Activated T-cell treated with anti-CD3 and anti-CD28 coated beads for 4 hours (primary cell): ENCODE measurements at places on chromosomes 5 and 9.
A peak's percentile ranks its signal among the peaks of the same experiment; 100 is the strongest.

DNA sequence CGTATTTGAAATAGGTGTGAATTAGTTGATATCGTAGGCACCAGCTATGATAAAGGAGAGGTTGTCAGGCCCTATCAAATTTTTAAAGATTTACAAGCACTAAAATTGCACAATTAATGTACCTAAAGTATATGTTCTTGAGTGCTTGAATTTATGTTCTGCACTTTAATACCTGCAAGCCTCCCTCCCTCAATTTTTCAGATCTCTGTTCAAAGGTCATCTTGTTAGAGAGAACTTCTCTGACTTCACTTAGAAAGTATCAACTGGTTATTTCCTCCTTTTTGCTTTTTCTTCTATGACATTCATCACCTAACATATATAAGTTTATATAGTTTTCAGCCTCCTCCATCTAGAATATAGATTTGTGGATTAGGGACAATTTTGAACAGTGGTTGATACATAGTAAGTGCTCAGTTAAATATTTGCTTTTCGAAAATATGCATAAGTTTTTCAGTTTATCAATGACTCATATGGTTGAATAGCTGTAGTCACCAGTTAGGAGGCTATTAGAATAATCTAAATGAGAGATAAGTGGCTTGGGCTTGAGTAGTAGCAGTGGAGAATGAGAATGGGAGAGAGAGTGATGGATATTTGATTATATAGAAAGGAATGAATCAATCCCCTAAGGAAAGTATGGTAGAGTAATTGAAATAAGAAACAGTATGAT is 37.3 kb downstream of the LOX start:
- no peak for DNase-seq

GRCh38 chr5:27472000-27472763 is 433.8 kb upstream of the CDH9 start:
- no peak for DNase-seq

- no peak for DNase-seq
Measured at GRCh38 chr5:56616454-56617160, 198.7 kb upstream of the MAP3K1 start.

DNA sequence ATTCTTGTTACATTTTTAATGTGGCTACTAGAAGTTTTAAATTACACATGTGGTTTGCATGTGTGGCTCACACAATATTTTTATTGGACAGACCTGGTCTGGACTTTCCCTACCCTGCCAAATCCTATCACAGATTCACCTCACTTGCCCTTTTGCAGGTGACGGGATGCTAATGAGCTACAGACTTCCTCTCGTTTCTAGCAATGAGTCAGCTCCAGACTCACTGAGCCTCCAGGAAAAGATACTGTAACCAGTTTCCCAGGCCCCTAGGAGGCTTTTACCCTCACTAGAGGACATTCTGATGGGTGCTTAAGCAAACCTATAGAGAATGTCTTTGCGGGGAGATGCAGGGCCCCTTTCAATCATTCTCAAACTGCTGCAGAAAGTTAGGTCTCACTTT is 135.4 kb downstream of the WDR41 start:
- no peak for DNase-seq

GRCh38 chr5:134026521-134027287 is 21.9 kb upstream of the VDAC1 start:
- DNase-seq, result peak; percentile 31

DNA sequence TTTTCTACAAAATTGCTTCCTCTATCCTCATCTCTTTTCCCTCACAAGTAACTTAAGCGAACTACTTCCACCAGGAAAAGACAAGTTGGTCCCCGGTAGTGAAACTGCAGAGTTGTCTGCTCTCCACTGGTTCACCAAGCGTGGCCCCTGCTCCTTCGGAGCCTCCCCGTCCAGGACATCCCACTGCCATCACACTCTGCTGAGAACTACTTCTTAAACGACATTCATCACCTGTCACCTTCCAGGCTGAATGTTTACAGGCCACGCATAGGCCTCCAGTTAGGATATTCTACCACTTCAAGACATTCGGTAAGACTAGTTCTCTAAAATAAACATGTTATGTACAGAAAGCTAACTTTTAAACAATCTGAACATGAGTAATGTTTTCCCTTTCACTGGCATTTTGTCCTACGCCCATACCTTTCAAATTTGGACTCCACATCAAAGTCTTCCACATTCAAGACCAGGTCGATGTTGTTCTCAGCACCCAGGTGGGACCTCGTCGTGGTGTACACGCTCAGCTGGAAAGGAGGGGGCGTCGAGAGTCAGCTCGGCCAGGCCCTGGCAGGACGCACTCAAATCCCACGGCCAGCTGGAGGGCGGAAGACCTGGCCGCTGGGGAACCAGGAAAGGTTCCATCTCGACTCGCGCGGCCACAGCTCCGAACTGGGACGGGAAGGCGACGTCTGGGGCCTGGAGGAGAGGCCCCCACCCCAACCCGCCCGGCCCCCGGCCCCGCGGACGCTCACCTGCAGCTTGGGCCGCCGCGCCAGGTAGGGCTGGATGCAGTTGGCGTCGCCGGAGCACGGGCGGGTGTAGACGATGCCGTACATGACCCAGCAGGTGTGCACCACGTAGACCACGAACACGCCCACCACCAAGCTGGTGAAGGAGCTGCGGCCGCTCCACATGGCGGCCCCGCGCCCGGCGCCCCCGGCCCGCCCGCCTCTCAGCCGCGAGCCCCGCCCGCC is 683 bp downstream of the CLPTM1L start:
- DNase-seq, result no peak

DNA sequence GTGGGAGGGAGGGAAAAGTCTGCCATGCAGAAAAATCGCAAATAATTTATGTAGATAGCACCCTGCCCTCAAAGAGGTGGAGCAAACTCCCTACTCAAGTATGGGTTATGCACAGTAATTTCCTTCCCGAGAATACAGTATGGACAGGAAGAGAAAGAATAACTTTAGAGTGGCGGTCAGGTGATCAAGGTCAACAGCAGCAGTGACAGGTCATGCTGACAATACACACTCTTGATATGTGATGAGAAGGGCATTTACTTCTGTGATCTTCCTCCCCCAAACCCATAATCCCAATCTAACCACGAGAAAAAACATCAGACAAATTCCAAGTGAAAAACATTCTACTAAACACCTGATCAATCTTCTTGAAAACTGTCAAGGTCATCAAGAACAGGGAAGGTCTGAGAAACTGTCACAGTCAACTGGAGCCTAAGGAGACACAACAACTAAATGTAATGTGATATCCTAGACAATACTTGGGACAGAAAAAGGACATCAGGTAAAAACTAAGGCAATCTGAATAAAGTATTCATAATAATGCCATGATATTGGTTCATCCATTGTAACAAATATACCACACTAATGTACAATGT is 11.7 kb downstream of the BICD2 start:
- no peak for DNase-seq

DNA sequence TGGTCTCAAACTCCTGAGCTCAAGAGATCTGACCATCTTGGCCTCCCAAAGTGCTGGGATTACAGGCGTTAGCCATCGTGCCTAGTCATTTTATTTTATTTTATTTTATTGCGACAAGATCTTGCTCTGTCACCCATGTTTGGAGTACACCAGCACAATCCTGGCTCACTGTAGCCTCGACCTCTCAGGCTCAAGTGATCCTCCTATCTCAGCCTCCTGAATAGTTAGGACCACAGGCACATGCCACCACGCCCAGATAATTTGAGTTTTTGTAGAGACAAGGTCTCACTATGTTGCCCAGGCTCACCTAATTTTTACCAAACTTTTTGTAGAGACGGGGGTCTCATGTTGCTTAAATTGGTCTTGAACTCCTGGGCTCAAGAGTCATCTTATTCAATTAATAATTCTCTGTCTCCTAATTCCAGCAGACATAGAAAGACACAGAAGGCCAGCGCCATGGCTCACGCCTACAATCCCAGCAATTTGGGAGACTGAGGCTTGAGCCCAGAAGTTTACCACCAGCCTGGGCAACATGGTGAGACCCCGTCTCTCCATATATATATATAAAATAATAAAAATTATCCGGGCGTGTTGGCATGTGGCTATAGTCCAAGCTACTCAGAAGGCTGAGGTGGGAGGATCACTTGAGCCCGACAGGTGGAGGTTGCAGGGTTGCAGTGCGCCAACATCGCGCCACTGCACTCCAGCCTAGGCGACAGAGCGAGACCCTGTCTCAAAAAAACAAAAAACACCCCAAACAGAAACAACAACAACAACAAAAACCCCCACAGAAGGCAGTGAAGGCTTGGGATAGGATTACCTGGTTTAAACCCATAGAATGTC is 1.0 kb upstream of the UBAP1 start:
- no peak for DNase-seq

DNA sequence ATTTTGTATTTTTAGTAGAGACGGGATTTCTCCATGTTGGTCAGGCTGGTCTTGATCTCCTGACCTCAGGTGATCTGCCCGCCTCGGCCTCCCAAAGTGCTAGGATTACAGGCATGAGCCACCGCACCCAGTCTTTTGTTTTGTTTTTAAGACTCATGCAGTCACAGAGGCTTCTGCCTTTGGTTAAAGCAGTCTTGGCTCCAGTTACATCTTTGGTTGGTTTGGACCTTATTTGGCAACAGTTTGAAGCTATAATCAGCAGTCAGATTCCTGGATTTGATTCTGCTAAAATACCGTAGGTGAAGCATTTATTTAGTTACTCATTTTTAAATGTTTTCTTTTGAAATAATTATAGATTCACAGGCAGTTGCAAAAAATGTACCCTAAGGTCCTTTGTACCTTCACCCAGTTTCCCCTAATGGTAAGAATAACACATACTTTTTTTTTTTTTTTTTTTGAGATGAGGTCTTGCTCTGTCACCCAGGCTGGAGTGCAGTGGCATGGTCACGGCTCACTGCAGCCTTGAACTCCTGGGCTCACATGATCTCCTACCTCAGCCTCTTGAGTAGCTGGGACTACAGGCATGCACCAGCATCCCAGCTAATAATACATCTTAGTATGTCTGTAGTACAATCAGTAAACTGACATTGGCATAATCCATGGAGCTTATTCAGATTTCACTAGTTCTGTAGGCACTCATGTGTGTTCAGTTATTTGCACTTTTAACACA is 15.7 kb downstream of the USP20 start:
- DNase-seq, result no peak

GRCh38 chr5:150670275-150670947 is 9.4 kb downstream of the MYOZ3 start:
- no peak for DNase-seq

DNA sequence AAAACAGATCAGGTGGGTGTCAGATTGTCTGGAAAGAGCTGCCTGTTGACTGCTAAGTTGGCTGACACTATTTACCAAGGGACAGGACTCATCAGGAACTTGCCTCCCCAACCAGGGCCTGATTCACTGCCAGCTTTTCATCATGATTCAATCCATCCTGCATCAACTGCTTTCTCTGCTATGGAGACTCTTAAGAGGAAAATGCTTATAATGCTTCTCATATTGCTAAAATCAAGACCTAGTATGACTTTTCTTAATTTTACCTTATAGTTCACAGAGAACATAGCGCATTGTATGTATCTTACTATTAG is 21.3 kb downstream of the HTR4 start:
- no peak for DNase-seq

- no peak for DNase-seq
Measured at GRCh38 chr5:156698323-156698722, 151.8 kb upstream of the PPP1R2B start.

GRCh38 chr5:125446986-125447385 is 700.5 kb upstream of the ZNF608 start:
- DNase-seq, result no peak
